ENCODE measurements at places on chromosomes 2 and 18.

DNA sequence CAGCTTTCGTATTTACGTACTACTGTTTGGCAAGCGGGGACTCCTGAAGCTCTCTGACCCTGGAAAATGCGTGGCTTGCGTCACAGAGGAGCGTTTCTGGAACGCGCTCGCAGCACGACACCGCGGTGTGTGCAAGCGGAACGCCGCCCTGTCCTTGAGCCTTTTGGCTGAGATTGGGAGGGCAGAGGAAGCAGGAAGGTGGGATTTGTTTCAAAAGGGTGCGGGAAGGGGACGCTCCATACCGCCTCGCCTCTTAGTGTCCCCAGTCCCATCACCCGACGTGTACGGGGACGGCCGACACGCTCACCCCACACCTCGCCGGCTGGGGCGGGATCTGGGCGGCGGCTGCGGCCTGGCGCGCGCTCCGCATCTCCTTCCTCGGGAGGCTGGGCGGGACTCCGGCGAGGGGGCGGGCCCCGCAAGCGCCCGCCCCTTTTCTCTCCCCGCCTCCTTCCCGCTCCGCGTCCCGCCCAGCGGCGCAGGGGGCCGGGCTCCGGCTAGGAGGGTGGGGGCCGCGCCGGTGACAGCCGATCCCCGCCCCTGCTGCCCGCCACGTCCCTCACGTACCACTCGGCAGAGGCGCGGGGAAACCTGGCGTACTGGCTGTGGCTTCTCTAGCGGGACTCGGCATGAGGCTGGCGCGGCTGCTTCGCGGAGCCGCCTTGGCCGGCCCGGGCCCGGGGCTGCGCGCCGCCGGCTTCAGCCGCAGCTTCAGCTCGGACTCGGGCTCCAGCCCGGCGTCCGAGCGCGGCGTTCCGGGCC, at the start of gene PDK1:
Gene PDK1 (plus strand): TSS at position 569 of the 762 bp plus-strand sequence. CDS start 61 bp downstream, at position 630.
- peak; percentile 92 for DNase-seq

DNA sequence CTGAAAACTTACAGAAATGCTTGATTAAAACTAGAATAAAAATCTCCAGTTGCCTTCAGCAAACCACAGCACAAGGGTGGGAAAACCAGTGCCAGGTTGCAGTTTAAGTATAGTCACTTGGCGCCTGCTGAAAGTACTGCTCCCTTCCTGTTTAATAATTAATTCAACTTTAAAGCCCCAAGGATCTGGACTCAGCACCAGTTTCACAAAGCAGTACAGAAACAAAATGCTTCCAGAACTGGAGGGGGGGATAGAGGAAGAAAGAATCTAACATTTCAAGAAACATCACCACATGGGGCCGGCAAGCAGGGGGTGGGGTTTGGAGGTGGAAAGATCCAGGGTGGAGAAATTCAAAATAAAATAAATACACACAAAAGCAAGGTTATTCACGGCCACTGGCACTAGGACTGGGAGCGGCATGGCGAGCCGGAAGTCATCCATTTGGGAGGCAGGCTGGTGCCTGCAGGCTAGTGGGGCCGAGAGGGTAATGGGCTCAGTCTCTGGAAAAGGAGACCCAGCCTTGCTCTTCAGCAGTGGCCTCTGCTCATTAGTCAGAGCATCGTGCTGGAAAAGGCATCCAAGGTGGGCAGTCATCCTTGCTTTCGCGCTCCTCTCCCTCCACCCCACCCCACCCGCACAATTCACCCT, 85.8 kb downstream of the POU3F3 start:
- no peak for DNase-seq

GRCh38 chr18:58005885-58006523, 38.0 kb upstream of the NEDD4L start:
- peak; percentile 12 for DNase-seq

GRCh38 chr18:49863769-49864621, 50.7 kb upstream of the ACAA2 start:
- no peak for DNase-seq

DNA sequence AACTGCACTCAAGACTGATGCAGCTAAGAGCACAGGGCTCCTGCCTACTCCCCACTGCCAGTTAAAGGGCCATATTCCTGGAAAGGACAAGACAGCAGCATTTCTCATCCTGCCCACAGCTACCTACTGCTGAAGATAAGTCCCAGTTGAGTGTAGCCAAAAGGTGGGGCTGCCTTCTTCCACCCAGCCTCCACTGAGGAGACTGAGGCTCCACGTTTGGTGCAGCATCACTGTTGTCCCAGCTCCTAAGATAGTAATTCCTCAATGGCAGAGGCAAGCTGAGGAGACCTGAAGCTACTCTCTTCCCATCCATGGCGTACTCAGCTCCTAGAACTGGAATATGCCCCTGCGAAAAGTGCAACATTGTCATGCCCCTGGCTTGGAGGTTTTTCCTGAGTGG, 149.7 kb downstream of the TRABD2A start:
- no peak for DNase-seq

DNA sequence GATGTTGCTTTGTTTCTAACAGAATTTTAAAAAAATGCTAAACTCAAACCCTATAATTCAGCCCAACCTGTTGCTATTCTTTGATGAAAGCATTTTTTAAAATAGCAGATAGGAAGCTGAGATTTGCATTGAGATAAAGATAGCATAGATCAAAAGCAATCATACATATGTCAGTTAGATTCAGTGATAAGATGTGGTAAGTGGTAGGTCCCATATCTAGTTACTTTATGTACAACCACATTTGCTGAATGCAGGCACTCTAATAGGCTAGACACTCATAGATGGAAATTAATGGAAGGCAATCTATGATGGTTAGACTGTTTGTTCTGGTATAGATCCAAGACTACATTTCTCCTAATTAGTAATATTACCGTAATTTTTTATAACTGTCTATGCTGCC, 27.2 kb upstream of the C1D start:
- DNase-seq: no peak

DNA sequence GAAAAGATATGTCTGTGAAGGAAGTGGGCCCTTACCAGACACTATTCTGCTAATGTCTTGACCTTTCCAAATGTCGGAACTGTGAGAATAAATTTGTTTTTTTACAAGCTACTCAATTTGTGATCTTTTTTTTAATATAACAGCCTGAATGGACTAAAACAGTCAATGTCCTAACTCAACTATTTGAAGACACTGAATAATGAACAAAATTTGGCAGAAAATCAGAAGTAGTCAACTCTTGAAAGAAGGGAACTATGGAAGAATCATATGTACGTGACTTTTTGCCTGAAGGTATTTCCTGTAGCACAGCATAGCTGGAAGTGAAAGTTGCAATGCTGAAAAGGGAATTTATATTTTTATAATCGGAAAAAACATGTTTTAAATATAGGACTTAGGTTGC, 351.8 kb upstream of the TFPI start:
- DNase-seq: no peak

DNA sequence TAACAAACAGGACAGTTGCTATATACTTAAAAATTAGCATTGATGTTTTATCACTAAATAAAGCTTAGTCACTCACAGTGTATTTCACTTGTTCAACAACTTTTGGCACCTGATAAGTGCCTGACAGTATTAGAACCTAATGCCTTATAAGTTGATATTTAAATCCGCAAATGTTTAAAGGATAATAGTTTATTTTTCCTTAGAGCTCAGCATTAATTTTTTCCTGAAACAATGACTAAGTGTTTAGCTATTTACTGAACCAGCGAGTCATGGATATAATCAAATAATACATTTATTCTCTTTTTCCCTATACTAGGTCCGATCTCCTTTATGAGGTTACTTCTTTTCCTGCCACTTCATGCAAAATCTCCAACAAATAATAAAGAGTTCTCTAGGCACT, 146.0 kb upstream of the PGAP1 start:
- DNase-seq: no peak

- DNase-seq: no peak
Observed at GRCh38 chr18:35835833-35836232, 136.6 kb upstream of the RMP24 start.

DNA sequence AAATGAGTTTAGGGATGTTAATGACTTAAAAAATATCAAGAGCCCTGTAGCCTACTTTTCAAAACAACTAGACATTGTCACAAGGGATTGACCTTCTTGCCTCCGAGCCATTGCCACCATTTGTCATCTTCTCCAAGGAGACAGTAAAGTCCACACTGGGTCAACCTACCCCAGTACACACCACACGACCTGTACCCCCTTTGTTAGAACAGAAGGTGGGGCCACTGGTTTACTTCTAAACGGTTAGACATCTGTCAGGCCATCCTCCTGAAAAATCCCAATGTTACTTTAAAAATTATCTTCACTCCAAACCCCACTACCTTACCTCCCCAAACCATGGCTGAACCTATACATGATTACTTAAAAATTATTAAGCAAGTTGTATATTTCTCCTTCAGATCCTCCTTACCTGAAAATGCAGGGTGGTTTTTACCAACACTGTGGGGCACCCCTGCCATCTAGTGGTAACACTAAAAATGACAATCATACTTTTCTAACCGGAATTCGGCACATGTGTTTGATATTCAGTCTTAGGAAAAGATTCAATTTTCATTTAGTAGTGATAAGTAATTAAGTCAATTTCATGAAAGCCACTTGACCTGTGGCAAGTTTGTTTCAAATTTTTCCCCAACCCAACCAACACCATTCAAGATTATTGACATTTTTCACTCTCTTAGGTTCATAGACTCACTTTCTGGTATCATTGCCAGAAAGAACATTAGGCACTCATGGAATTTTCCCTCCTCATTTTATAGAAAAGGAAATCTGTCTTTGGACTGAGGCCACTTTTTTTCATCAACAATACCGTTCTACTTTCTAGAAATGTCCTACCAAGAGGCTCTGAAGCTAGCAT, 265.3 kb upstream of the PKDCC start:
- DNase-seq: peak; percentile 46

- no peak for DNase-seq
Observed at GRCh38 chr2:127482031-127482430, 44.3 kb downstream of the IWS1 start.

DNA sequence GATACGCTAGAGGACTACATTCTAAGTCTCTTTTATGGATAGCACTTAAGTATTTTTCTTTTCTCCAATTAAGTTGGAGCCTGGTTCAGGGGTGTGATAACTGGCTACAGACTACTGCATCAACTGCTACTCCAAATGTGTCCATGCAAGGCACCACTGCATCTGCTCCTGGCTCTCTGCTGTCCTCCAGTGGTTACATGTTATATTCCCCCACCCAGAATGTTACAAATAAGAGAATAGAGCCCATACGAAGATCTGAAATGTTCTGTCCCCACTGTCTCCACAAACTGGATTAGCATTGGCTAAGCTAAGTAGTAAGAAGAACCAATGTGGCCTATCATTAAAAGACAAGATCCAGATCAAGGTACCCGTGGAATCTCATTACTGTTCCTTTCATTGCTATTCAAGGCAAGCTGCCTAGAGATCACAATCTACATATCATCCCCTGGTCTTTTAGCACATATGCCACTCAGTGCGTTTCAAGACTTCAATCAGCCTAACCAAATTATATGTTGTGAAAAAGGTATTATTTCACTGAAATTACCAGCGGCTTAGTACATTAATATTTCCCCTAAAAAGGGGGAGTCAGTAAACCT, 308.3 kb upstream of the SLC8A1 start:
- DNase-seq: peak; percentile 22

GRCh38 chr2:104685591-104685990, 168.3 kb upstream of the POU3F3 start:
- DNase-seq: peak; percentile 5

DNA sequence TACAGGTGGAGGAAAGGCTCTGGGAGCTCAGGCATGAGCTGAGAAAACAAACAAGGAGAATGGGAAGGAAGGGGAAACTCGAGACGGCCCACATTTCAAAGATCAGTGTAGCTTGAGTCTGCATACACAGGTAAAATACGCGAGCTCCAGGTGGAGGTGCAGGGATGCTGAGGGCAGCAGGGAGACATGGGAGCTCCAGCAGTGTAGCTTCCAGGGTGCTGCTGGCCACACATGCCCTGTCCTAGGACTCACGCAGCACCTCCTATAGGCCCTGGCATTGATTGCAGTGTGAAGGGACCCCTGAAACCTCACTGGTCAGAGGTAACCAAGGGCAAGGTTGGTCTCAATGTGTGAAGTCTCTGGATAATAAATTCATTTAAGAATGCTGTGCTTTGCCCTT, 362.8 kb upstream of the HS6ST1 start:
- DNase-seq: no peak

- DNase-seq: no peak
Observed at GRCh38 chr2:80815259-80815658, 510.7 kb upstream of the LRRTM1 start.

DNA sequence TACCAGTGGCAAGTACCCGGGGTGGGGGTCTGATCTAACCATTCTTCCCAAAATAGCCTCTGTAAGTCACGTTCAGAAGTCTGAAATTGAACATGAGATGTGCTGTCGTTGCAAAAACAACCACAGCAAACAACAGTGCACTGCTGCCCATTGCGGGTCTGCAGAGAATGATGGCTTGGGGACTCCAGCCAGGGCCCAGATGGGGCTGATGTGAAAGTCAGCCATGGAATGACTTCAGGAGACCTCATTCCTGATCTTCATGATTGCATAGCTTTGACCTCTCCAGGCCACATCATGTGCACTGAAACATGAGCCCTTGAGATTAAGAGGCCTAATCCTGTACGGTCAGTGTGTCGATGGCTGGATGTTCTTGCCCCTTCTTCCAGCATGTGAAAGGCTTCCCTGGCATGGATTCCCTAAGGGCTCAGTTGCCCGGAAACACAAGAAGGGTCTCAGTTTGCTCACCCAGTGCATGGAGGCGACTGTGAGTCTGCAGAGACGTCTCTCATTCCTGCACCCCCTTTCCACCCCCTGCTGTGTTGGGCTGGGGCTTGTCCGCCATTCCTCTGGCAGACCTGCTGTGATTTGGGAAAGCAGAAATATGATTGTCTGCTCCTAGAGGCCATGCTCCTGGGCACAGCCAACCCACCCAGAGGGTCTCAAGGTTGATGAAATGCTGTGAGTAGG, 191.6 kb downstream of the SEPTIN10 start:
- DNase-seq: no peak

GRCh38 chr2:128973566-128973965, 654.9 kb upstream of the HS6ST1 start:
- no peak for DNase-seq

- no peak for DNase-seq
Observed at GRCh38 chr2:1692342-1692741, 52.0 kb downstream of the PXDN start.

DNA sequence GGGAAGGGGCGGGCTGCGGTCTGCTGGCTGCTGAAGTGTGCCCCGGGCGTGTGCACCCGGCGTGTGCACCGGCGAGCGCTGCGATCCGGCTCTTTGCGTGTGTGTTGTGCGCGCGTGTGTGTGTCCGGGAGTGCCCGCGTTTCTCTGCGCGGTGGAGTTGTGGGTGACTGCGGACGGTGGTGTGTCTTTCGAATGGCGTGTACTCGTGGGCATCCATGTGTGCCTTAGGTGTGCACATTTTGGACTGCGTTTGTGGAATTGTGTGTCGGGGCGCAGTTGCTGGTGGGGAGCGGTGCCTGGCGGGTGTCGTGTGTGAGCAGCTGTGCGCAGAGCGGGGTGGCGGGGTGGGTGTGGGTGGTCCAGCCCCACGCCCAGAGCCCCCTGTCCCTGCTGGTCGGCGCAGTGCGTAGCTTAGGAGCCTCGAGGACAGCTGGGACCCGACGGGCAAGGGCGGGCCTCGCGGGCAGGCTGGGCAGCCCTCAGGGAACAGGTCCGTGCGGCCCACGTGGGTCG, 533 bp downstream of the HPCAL1 start:
- DNase-seq: no peak
